NCI-H226 (cell line): ENCODE measurements at places on chromosomes 4 and X.

DNA sequence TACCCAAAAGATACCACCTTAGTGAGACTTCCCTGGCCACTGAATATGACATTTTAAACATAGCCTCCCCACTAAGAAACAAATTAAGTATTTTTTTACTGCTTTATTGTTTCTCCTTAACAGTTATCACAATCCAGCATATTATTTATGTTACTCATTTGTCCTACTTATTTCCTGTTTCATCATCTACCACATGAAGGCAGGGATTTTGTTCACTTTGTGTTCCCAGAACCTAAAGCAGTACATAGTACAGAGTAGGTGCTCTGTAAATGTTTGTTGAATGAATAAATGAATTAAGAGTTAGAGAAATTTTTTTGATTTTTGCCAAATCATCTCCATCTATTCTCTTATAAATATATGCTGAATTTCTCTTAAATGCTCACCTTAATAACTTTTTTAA lies 318.4 kb upstream of the GIMD1 start:
- no peak for DNase-seq

DNA sequence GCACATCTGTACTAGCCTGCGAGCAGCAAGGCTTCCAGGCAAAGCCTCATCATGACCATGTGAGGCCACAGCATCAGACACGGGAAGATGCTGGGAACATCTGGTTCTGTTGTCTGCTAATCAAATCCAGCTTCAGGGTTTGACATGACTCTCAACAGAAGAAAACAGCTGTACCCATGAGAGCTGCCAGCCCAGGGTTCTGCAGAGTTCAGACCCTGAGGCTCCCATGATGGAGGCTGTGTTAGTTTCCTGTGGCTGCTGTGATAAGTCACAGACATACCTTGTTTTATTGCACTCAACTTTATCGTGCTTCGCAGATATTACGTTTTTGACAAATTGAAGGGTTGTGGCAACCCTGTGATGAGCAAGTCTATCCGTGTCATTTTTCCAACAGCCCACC lies 37.5 kb downstream of the JAKMIP1 start:
- DNase-seq: no peak

GRCh38 chr4:134747108-134747805 lies 545.7 kb upstream of the PABPC4L start:
- DNase-seq: no peak

GRCh38 chrX:133258481-133258880 lies 40.3 kb upstream of the TFDP3 start:
- DNase-seq: no peak

DNA sequence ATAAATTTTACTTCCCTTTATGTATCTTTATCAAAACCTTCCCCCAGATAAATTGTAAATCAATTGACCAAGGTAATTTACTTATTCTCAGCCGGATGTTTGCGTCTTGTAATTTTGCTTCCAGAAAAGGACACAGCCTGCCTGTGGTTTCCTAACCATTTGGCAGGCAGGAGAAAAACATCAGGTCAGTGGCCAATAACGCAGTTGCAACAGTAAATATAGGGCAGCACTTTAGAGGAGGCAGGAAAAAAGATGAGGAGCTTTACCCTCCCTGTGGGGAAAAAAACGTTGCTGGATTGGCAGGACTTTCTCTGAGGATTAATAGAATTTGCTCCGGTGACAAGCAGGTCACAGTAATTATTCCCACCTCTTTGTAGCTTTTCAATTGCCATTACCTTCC lies 2618.1 kb downstream of the ARAP2 start:
- no peak for DNase-seq

- no peak for DNase-seq
Measured at GRCh38 chr4:74751247-74751646, 43.1 kb downstream of the BTC start.

DNA sequence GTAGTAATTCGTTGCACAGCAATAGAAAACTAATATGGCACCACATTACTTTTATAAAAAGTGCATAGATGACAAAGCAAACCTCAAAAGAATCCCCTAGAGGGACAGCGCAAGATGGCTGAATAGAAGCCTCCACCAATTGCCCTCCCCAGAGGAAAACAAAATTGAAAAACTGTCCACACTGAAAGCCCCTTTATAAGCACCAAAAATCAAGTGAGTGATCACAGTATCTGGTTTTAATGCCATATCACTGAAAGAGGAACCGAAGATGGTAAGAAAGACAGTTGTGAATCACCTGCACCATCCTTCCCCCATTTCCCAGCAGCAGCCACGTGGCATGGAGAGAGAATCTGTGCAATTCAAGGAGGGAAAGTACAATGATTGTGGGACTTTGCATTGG lies 522.2 kb downstream of the GLUD2 start:
- no peak for DNase-seq

GRCh38 chrX:47248576-47248975 lies 15.8 kb downstream of the USP11 start:
- no peak for DNase-seq

DNA sequence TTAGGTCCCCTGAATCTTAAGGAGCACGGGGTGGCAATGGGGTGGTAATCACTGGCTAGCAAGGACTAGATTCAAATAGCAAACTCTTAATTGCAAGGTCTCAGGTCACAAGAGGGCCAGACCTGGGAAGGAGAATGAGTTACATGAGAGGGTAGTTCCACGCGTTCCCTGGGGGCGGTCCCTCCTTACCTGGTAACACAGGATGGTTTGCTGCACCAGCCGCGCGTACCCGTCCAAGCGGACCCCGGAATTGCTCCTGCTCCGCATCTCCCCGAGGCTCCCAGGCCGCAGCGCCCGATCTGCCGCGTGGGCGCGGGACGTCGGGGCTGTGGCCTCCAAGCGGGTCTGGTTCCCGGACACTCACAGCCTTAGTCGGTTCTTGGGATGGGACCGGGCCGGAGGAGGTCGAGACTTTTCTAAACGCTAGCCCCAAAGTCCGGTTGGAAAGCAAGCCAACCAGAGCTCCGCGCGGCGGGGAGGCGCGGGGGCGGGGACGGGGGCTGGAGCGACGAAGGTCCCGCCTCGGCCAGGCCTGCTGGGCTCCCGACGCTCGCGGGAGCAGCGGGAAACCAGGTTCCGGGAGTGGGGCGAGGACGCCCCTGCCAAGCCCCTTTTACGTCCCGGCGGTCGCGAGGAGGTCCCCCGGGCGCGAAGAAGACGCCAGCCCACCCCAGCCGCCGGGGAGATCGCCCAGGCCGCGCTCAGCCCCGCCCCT lies at the start of gene PHKA2:
Gene PHKA2 (minus strand): TSS at position 449 of the 715 bp plus-strand sequence. CDS start 182 bp downstream, at position 267.
- DNase-seq: no peak

DNA sequence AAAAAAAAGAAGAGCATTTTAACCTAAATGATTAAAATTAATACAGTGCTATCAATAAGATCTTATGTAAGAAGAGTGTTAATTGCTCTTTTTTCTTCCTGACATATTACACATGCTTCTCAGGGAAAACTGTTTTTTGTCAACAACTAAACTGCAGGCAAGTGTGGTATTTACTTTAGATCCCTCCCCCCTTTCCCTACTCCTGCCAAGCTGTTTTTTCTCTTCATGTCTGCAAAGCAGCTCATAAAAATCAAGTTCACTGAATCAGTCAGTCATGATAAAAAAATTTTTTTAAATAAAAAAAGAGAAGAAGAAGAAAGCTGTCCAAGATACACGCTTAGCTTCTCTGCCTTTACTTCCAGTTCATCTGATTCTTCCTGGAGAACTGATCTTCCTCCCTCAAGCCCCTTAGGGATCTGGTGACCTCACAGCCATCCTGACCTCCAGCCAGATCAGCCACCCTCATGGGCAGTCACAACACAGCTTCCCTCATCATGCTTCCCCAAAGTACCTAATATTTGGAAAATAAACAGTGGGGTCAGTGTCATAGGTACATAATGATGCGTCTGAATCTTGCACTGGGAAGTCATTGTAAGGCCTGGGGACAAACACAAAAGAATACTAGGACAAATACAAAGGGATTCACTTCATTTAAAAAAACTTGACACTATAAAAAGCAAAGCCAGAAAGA lies 87.0 kb downstream of the ZNF827 start:
- no peak for DNase-seq

DNA sequence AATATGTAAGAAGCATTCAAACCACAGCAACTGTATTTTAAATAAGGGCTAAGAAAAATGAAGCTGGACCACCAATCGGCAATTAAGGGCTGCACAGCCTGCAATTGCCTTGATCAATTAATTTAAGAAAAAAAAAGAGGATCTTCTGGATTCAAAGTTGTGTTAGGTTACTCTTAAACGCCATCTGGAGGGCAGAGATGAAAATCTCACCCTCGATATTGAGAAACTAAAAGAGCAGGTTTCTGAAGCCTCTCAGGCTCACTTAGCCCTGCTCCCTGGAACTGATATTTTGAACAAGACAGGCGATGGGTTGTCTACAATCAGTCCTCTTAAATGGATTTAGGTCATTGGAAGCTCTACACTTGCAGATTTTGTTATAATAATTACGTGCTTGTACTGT lies 579.4 kb downstream of the GRXCR1 start:
- no peak for DNase-seq

GRCh38 chrX:22063284-22063683 lies 31.2 kb downstream of the PHEX start:
- DNase-seq: peak; percentile 24
